ENCODE measurements at places on chromosomes 4 and X.

GRCh38 chr4:110712486-110712885 lies 89.6 kb upstream of the PITX2 start:
- no peak for DNase-seq

DNA sequence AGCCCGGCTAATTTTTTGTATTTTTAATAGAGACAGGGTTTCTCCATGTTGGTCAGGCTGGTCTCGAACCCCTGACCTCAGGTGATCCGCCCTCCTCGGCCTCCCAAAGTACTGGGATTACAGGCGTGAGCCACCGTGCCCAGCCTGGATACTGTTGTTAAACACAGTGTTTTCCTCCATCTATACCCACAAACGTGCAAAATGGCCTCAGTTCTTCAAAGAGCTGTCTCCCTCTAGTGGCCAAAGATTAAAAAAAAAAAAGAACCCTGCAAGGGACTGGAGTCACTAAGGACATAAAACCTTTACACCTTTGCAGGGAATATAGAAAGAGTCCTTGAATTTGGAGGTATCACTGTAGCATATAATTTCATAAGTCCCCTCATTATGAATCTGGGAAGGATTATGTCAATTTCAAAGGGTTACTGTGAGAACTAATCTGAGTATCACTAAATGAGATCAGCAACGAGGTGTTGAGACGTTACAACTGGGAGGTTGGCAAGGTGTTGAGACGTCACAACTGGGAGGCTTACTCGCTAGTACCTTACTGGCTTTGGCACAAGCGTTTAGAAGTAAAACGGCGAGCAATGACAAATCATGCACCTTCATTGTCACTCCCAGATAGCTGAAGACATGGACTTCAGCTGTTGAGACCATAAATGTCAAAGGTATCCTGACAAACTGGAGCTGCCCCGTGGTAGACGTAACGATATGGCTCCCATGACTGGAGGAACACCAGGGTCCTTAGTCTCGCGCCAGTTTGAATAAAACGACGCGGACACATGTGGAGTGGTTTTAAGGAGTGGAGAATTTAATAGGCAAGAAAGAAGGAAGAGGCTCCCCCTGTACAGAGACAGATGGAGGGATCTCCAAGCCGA lies 33.4 kb upstream of the ENPP6 start:
- peak; percentile 83 for DNase-seq

DNA sequence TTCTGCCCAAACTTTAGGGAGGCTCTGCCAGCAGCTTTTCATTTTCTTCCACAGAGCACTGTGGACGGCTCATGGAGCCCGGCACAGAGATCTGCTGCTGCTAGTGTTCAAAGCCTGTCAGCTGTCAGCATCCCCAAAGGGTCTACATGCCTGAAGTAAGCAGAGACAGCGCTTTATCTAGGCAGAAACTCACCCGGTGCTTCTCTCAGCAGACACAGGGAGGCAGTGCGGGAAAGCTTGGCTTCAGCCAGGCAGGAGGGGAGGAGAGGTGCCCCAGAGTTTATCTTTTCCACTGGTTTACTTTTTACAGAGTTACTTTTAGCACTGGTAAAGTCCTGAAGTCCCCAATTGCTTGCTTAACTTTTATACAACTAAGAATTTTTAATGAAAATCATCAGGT lies 339.3 kb downstream of the NKX6-1 start:
- peak; percentile 74 for DNase-seq

DNA sequence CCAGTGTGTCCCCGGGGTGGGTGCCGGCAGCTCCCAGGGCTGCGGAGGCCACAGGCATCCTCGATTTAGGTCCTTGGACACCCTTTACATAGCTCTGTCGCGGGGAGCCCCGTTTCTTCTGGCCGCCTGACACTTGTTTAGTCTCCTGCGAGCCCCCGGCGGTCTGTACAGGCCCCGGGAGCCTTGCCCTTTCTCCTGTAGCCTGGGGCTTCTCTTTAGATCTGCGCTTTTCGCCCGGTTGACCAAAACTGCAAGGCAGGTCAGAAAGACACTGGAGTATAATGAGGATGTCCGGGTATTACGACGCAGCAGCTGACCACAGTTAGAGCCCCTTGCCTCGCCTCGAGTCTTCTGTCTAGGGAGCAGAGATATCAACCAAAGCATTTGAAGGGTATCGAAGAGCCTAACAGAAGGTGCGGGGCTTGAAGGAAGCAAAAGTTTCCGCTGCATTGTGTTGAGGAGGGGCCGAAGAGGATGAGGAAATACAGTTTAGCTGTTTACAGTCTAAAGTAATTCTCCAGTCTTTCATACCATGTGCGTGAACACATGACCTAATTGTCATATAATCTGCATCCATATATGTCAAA lies 479 bp downstream of the BRCC3 start:
- DNase-seq, result peak; percentile 21

DNA sequence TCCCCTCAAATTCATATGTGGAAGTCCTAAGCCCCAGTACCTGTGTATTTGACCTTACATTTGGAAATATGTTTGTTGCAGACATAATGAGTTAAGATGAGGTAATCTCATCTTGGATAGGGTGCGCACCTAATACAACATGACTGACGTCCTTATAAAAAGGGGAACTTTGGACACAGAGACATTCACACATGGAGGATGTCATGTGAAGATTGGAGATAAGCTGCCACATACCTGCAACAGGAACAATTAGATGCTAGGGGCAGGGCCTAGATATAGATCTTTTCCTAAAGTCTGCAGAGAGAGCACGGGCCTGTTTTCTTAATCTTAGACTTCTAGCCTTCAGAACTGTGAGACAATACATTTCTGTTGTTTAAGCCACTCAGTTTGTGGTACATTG lies 162.5 kb downstream of the IL1RAPL2 start:
- peak; percentile 13 for DNase-seq

GRCh38 chrX:132009350-132009749 lies 13.8 kb upstream of the STK26 start:
- DNase-seq, result no peak

DNA sequence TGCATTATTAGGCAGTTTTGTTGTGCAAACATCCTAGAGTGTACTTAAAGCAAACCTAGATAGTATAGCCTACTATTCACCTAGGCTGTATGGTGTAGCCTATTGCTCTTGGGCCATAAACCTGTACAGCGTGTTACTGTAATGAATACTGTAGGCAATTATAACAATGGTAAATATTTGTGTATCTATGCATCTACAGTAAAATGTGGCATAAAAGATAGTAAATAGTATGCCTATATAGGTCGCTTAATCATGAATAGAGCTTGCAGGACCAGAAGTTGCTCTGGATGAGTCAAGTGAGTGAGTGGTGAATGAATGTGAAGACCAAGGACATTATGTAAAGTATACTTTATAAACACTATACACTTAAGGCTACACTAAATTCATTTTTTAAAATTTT lies 16.6 kb downstream of the USO1 start:
- DNase-seq, result no peak

- DNase-seq, result peak; percentile 30
These were observed 5.9 kb upstream of the FAM184B start for GRCh38 chr4:17787315-17787714.
